ENCODE measurements at places on chromosomes 16 and 17.

GRCh38 chr17:75152922-75153779 lies 1.2 kb downstream of the JPT1 start:
- DNase-seq = peak; percentile 60

DNA sequence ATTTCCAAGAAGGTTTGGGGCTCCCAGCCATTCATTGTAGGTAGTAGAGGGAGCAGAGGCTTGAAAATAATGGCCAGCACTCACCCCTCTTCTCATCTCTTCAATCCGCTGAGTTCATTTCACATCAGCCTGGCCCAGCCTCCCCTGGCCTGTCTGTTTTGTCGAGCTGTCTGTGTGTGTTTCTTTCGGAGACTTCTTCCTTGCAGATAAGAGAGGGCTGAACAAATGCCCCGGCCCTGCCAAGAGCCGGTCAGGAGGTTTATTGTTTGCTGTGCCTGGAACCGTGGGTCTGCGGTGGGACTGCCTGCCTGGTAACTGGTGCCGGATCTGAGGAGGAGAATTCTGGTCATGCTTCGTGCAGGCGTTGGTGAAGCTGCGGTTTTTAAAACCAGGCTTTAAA lies 3.4 kb downstream of the VPS4A start:
- DNase-seq = no peak

DNA sequence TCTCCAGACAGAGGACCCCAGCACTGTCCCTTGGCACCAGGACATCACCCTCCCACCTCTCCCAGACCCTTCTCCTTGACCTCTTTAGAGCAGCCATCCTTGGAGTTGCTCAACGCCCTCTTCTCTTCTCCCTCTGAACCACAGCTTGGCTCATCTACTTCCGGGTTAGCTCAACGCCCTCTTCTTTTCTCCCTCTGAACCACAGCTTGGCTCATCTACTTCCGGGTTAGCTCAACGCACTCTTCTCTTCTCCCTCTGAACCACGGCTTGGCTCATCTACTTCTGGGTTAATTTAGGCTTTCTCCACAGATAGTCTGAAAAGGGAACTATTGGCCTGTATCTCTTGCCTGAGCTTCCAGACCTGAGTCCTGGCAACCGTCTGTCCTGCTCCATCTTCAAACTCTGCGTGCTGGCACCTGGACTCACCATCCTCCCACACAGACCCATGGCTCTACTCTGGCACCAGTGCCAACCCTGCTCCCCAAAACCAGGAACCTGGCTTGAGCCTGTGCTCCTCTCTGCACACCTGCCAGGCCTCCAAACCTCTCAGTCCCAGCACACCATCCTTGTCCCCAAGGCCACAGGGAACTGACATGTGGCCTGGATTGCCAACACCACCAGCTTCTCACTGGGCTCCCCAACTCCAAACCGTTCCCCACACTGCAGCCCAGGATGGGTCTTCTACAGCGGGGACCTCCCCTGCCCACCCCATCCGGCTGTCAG lies 25.3 kb upstream of the FAAP100 start:
- no peak for DNase-seq

- no peak for DNase-seq
Measured at GRCh38 chr17:73575470-73576221, 68.6 kb downstream of the SDK2 start.

GRCh38 chr17:77445760-77446532 lies 305.2 kb downstream of the SEC14L1 start:
- DNase-seq = no peak

- no peak for DNase-seq
Measured at GRCh38 chr16:28297784-28298510, 5.6 kb downstream of the SBK1 start.

DNA sequence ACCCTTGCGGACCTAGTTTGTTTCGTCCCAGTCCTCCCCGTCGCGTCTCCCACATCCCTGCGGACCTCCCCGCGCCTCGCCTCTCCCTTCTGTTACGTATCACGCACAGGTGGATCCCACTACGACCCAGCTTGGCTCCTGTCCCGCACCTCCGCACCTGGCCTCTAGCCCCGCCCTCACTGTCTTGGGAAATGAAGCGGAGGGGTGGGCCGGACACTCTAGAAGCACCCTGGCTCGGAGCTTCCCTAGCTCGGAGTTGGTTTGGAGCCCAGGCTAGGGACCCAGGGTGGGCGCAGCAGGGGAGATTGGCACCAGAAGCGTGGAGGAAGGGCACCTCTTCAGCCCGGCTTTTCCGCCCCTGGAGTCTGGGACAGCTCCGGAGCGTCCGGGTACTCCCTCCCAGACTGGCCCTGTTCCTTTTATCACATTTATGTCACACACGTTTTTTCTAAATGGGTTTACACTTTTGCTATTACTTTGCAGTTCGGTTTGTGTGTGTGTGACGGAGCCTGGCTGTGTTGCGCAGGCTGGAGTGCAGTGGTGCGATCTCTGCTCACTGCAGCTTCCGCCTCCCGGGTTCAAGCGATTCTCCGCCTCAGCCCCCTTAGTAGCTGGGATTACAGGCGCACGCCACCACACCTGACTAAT lies 1.4 kb upstream of the CEMP1 start:
- peak; percentile 86 for DNase-seq

DNA sequence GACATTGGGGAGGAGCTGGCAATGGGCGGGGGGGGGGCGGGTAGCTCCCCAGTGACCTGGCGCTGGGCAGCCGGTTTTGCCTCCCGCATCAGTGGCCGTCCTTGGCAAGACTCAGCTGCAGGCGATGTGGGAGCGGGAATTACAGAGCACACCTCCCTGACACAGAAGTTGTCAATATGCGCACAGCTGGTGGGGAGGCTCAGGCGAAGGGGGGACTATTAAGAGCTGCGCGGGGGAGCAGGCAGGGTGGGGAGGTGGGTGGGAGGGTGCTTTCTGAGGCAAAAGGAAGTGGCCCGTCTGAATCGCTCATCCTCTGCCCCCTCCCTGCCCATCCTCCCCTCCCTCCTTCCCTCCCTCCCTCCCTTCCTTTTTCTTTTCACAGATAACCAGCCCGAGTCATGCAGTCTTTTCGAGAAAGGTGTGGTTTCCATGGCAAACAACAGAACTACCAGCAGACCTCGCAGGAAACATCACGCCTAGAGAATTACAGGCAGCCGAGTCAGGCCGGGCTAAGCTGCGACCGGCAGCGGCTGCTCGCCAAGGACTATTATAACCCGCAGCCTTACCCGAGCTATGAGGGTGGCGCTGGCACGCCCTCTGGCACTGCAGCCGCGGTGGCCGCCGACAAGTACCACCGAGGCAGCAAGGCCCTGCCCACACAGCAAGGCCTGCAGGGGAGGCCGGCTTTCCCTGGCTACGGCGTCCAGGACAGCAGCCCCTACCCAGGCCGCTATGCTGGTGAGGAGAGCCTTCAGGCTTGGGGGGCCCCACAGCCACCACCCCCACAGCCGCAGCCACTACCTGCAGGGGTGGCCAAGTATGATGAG lies 44.0 kb downstream of the SREBF1 start:
- DNase-seq = no peak

DNA sequence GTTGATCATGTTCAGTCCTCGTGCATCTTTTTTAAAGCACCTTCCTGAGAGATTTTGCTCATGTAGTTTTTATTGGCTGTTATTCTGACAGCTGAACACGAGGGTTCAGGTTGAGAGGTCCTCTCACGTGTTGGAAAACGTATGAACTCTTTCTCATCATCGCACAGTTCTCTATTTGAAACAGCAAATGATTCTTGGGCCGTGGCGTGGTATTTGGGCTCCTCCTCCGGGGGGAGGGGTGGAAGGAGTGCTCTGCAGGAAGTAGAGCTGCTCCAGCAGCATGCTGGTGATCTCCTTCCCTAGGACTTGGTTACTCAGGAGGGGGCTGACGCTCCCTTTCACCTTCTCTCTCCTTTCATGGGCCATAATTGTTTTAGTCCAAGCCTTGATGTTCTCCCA lies 70.4 kb downstream of the KSR1 start:
- DNase-seq = no peak

- DNase-seq = no peak
Measured at GRCh38 chr17:68705714-68706076, 104.5 kb upstream of the FAM20A start.

DNA sequence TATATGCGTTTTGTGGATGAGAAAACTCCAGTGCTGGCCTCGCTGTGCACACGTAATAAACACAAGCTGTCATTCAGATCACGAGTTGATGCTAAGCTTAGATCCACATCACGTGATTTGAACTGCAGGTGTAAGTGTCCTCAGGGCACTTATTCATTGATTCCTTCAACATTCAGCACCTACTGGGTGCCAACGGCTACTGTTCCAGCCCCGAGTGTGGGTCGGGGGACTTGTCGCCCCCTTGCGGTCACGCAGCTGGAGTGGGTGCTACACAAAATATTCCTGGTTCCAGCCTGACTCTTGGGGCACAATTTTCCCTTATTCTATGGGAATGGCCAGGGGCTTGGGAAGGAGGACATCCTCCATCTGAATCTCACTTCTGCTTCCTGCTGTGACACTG lies 29.9 kb upstream of the GINS2 start:
- no peak for DNase-seq

- DNase-seq = peak; percentile 47
Measured at GRCh38 chr17:82929011-82929622, 89.3 kb upstream of the ZNF750 start.

GRCh38 chr17:38730526-38731379 lies 612 bp downstream of the CISD3 start:
- DNase-seq = peak; percentile 84

DNA sequence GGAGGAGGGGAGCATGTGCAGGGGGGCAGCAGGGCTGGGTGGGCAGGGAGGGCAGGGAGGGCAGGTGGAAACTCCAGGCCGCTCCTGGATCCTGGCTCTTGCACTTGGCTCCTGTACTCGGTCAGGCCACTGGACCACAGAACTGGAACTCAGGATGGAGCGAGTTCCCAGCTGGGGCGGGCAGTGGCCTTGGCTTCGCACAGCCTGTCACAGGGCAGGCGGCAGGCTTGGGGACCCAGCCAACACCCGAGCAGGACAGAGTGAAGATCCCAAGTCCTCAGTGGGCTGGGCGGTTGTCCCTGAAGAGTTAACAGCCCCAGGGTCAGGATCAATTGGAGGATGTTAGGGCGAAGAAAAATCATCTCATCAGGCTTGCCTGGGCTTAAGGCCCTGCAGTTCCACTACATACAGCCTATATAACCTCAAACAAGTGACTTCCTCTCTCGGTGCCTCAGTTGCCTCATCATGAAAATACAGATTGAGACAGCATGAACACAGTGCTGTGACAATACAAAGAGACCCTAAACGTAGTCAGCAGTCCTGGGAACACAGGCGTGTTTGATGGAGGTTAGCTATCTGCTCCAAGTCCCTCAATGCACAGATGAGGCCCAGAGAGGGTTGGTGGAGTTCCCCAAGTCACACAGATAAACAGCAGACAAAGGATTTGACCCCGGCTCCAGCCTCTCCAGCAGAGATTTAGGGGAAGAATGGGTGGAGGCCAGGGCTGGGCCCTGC lies 21.9 kb downstream of the ZNF423 start:
- DNase-seq = no peak

DNA sequence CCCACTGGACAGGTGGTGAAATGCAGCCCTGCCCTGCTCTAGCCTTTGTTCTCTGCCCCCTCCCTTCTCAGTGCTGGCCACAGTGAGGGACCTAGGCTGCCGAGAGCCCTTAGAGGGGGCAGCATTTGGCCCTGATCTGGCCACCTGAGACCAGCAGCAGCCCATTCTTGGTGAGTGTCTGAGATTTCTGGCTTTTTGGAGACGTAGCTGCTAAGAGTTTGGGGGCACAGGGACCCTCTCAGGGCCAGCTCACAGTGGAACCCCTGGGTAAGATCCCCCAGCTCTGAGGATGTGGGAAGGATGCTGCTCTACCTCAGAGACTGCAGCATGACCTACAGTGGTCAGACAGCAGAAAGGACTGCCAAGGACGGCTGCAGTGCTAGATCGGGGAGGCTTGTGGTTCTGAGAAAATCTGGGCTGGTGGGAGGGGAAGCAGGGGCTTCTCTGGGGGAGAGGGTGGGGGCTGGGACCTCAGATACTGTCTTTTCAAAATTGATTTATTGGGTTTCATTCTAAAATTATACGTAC lies 13.3 kb downstream of the GRB7 start:
- no peak for DNase-seq

DNA sequence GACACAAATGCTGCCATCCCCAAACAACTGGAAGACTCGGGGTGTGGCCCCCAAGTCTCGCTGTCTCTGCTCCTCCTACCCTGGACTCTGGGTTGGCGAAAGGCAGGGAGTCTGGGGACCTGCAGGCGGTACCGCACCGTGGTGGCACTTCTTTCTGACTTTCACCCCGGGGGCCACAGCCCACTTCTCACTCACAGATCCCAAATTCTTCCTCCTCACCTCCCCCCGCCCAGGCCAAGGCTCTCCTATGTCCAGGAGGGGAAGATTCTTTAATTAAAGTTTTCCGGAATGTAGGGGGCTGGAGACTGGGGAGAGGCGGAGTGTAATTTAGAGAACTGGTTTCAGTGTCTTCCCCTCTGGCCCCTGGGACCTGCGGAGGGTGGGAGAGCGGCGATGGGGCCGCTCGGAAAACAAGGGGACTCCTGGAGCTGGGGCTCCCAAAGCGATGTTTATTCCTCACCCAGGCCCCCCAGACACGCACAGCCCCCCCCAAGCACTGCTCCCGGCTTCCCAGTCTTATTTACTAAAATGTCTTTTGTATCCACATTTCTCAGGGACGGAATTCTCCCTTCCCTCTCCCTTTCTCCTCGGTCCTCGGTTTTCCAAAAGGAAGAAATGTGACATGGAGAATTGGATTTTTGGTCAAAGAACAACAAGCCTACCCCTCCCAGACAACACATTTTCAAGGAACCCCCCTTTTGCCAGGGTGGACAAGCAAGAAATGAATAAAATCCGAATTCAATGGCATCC lies 1.2 kb downstream of the WNT3 start:
- DNase-seq = no peak

GRCh38 chr16:14522671-14523070 lies 107.4 kb downstream of the PARN start:
- no peak for DNase-seq

DNA sequence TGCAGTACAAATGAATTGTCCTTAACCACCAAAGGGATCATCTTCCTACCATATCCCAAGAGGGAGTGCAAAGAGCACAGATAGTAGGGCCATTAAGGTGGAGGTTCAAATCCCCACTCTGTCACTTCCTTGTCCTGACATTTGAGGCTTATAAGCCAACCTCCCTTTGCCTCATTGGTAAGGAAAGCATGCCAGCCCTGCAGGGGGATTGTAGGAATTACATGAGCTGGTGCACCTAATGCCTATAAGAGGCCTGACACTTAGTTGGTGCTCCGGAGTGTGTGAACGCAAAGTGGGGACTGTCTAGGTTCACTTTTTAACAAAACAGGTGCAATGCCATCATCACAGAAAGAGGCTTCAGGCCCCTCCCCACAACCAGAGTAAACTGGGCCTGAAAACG lies 374.4 kb downstream of the SNX29 start:
- DNase-seq = no peak
